ENCODE measurements at places on chromosomes 6 and 20.

DNA sequence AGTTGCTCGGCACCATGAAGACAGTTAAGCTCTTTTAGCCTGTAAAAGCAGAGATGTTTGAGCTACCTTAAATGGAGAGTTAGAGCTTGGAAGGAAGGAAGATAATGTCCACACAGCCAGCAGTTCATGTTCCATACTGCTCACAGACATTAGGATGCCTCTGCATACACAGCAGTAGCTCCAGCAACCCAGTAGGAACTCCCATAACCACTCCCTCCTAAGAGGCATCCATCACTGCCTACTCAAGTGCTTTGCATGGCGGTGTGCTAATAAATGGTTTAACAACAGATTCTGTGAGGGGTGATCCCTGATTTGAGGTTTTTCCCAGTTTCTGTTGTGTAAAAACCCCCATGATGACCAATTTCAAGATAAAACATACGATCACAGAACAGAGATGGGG is 286.4 kb downstream of the HACE1 start:
- DNase-seq: no peak

- DNase-seq: no peak
These were observed 15.8 kb upstream of the GPR6 start for GRCh38 chr6:109962271-109962670.

GRCh38 chr6:117200067-117200466 is 65.3 kb upstream of the VGLL2 start:
- no peak for DNase-seq

DNA sequence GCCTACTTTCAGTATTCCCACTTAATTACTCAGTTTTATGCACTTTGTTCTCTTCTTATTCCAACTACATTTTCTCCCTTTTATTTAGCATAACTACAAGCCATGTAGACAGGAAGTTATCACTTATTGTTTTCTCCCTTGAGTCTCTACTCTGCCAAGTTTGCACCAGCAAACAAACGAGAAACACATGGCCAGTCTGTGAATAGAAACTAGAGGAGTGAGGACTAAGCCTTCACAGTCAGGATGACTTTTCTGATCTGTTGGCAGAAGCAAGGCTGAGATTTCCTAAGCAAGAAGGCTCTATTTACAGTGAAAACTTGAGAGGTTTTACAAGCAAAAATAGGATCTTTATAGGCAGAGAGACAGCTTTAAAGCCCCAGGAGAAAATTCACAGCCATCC is 69.8 kb upstream of the TINAG start:
- DNase-seq: no peak

DNA sequence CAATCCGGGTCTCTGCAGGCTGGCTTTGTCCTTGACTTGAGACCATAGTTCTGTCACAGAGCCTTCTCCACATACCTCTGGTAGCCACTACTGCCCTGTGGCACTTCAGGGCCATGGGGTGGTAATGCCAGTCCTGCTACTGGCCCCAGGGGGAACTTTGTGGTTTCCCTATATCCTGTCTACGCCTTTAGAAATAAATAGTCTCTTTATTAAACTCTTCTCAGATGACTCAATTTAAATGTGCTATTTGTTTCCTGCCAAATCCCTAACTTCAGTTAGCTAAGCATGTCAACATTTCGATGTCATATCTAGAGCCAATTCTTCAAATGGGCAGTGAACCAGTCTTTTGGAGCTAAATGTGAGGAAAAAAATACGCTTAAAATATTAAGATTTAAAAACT is 60.1 kb downstream of the SEL1L2 start:
- DNase-seq: no peak

- no peak for DNase-seq
These were observed 129.7 kb upstream of the FAM184A start for GRCh38 chr6:119207971-119208725.
